Activated naive CD4-positive, alpha-beta T cell treated with anti-CD3 and anti-CD28 coated beads, Interleukin-2, amount 50 U/mL, for 16 hours (primary cell): ENCODE measurements at places on chromosomes 7 and 10.

DNA sequence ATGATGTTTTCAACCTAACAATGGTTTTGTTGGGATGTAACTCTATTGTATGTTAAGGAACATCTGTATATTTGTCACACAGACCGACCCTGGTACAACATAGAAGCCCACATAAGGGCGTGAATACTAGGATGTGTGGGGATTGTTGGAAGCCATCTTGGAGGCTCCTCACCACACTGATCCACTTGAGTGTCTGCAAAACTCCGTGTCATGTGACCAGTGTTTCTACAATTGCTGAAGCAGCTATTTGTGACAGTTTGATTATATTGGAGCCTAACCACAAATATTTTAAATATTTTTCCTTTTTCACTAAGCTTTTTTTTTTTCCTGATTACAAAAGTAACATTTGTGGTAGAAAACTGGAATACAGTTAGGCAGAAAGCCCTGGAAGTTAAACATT, 27.9 kb downstream of the RALA start:
- no peak for DNase-seq

- DNase-seq: no peak
Observed at GRCh38 chr7:36945612-36946400, 221.5 kb upstream of the AOAH start.

- DNase-seq: no peak
Observed at GRCh38 chr10:90819911-90820310, 37.9 kb downstream of the HTR7 start.

DNA sequence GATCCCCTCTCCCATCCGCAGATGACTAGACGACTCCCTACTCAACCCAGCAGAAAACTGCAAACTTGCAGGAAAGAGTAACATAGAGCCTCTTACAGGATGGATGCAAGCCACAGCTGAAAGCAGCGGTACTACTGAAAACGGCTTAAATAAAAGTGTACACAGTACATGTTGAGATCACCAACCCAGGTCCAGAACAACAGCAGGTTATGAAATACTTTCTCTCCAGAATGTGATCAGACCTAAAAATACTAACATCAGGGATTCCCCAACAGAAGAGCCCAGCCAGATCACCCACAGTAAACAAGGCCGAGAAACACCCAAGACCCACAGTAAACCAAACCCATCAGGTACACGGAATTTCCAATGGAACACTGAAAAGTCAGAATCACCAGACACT, 13.2 kb downstream of the ATE1 start:
- no peak for DNase-seq

- no peak for DNase-seq
Observed at GRCh38 chr7:133344275-133344674, 91.4 kb downstream of the EXOC4 start.

GRCh38 chr10:21421016-21421415, 104.5 kb downstream of the SKIDA1 start:
- no peak for DNase-seq

- DNase-seq: no peak
Observed at GRCh38 chr7:42170724-42171123, 66.3 kb downstream of the GLI3 start.

DNA sequence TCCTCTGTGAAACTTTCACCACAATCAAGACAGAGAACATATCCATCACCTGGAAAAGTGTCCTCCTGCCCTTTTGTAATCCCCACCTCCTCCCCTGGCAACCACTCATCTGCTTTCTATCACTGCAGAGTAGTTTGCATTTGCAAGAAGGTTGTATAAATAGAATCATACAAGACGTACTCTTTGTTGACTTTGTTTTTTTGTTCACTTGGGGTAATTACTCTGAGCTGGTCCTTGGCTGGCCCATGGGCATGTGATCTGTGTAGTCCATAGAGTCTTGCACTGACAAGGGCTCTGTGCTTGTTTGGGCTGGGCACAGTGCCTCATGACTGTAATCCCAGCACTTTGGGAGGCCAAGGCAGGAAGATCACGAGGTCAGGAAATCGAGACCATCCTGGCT, 7.8 kb upstream of the HACD1 start:
- no peak for DNase-seq

- no peak for DNase-seq
Observed at GRCh38 chr10:75103881-75104686, 7.4 kb upstream of the SAMD8 start.

DNA sequence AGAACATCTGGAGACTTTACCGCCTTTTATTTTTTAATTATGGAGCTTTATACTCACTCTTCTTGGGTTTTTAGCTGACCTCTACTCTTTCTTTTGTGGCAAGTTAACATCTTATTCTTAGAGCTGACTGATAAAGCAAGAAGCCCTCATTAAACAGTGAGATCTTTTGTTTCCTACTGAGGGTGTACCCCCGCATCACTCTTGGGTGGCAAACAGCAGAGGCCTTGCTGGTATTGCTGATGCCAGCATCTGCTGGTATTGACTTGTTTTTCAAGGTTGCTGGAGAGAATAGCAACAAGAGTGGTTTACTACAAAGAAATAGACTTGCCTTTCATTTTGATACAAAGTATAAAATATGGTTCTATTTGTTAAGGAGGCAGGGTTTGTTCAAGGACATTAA, 154.7 kb downstream of the ARID5B start:
- DNase-seq: no peak

- DNase-seq: no peak
Observed at GRCh38 chr10:65231148-65231547, 1694.7 kb upstream of the LRRTM3 start.

GRCh38 chr10:58070956-58071355, 196.7 kb downstream of the IPMK start:
- DNase-seq: no peak

DNA sequence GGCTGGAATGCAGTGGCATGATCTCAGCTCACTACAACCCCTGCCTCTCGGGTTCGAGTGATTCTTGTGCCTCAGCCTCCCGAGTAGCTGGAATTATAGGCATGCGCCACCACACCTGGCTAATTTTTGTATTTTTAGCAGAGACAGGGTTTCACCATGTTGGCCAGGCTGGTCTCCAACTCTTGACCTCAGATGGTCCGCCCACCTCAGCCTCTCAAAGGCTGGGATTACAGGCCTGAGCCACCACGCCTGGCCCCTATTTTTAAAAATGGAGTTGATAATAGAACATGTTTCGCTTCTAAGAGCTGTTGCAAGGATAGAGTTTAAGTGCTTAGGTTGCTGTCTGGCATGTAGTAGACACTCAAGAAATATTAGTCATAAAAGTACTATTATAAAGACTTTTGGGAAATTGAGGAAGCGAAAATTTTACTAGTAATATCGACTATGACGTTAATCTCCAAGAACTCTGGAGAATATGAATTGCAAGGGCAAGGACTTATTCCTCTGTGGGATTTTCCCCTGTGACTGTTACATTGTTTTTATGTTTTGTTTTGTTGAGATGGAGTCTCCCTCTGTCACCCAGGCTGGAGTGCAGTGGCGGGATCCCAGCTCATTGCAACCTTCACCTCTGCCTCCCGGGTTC, 7.9 kb downstream of the GTF2I start:
- DNase-seq: no peak

DNA sequence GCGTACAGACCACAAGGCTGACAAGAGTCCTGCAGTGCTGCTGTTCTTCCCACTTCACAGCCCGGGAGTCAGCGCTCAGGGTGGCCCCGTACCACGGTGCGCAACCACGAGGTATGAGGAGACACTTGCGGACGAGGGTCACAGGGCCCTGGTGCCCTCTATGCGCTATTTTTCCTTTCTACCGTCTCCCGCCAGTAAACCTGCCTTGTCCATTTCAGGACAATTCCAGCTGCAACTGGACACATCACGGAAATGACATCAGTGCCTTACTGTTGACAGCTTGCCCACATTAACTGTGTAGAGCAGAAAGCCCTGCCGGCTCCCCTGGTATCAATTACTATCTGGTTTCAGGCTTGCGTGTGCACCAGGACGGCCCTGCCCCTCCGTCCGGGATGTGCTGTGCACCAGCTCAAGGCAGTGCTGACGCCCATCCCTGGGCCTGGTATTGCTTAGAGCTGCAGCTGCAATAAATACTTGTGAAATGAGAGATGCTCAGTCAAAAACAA, 65.1 kb downstream of the ZRANB1 start:
- peak; percentile 5 for DNase-seq

- peak; percentile 37 for DNase-seq
Observed at GRCh38 chr10:118754229-118754555, 578 bp downstream of the CACUL1 start.

DNA sequence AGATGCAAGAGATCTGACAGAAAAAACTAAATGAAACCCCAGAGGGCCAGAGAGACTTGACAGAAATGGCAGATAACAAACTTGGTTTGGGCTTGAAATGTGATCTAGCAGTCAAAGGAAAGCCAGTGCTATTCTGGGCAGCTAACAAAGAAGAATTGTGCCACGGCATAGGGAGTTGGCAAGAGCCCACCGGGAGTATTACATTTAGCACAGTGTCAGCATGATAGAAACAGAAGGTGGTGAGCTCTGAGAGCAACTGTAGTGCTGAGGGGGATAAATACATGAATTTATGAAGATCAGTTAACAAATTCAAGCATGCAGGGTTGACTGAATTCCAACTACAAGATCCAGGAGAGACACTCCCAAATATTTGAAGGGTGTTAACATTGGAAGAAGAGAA, 91.1 kb downstream of the AHCYL2 start:
- DNase-seq: no peak

DNA sequence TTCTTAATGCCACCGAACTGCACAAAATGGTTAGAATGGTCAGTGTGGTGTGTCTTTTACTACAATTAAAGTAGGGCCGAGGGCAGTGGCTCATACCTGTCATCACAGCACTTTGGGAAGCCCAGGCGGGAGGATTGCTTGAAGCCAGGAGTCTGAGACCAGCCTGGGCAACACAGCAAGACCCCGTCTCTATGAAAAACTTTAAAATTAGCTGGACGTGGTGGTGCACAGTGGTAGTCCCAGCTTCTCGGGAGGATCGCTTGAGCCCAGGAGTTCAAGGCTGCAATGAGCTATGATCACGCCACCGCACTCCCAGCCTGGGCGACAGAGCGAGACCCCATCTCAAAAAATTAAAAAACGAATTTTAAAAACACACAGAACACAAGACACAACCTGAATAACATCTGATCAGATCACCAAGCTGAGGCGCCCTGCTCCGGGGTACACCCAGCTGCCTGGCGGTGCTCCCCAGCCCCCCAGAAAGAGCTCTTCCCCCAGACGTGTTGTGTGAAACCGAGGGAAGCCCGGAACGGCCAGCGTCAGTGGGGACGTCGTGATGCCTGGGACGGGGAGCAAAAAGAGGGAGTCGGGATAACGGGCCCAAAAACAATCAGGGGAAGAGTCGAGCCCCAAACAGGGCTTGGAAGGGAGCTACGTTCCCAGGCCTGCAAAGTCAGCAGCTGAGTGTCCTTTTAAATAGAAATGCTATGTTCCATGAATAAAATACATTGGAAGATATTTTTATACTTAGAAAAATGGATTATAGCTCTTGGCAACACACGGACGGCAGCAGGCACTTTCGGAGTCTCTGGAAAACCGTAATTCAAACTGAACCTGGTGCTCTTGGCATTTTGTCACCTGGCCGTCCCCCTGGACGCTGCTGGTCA, 80.7 kb upstream of the PDGFA start:
- DNase-seq: no peak

DNA sequence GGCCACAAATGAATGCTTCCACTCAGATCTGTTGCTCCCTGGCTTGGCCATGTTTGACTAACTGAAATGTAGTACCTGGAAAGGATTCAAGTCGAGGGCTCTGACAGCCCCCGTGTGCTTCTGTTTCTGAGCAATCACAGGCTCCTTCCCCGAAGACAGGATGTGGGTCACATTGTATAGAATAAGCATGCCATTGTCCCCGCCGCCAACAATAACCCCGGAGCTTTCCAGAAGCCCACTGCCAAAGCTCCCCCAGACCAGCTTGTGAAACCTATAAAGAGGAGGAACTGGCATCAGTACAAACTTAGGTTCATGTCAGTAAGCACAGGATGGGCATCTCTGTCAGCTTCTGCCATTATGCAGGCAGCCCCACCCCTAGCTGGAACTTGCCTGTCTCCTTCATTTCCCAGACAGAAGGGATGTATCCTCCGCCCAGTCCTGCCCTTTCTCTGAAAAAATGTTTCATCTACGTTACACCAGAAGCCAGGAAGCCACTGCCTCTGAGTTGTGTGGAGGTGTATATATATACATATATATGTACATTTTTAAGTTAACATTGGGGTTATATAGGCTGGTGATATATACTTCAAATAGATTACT, 10.3 kb downstream of the SEC31B start:
- DNase-seq: peak; percentile 37

DNA sequence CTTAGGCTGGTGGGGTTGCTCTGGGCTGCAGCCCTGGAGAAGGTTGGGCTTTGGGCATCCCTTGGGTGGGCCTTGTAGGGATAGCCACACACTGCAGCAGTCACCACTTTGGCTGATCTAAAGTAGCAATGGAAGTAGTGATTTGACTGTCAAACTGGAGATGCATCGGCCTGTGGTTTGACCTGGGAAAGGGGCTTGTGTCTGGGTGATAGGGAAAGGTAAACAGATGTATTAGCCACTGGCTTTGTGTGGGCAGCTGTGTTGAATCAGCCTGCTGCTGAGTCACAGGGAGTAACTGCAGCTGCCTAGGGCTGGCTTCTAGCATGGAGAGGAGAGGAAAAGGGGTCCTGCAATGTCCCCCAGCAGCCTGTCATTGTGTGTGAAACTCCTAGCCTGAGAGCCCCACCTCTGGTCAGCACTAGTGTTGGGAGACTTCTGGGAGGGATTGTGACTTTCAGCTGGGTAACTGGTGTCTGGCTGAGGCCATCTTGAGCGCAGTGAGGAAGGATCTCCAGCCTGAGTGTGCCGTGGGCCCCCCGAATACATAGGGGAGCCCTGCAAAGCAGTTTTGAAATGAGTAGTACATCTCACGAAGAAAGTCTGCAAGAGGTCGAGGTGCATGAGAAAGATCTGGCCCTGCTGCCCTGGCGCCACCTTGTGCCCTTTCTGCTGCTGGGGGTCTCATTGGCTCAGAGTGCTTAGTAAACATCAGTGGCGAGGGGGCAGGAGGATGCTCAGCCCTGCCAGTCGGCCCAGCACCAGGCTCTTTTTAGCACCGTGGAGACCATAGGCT, 117.3 kb downstream of the FANK1 start:
- DNase-seq: no peak

DNA sequence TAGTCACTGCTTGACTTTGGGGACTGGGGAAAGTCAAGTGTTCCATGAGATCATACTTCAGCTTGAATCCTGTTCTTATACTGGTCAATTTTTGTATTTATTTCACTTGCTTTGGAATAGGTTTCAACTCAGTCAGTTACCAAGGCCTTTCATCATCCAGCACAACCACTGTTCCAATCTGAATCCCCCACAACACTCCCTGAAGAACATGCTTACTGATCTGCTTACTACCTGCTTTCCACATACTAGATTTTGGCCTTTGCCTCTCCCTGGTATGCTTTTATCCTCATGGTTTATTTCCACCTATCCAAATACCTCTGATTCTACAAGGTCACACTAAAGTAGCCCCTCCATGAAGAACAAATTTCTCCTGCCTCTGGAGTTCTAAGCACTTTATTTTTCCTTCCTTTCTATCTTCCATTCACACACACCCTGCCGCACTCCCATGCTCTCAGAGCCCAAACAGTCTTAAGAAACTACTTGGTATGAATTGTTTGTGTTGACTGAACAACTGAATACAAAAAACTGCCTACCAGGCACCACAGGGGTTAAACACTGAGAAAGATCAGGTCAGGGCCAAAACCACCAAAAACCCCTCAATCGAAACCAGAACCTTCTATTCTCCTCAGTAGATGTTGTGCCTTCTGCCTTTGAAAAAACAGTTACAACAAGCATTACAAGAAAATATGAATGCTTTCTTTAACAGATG, 178.1 kb downstream of the AVL9 start:
- DNase-seq: no peak
